Stimulated activated CD8-positive, alpha-beta memory T cell treated with anti-CD3 and anti-CD28 coated beads, Interleukin-12 subunit alpha, Interleukin-12 subunit beta, amount 100 ng/mL, for 1 hour (primary cell): ENCODE measurements at places on chromosomes 12 and 14.

- DNase-seq: no peak
Observed at GRCh38 chr12:12718853-12719252, 1.7 kb downstream of the CDKN1B start.

DNA sequence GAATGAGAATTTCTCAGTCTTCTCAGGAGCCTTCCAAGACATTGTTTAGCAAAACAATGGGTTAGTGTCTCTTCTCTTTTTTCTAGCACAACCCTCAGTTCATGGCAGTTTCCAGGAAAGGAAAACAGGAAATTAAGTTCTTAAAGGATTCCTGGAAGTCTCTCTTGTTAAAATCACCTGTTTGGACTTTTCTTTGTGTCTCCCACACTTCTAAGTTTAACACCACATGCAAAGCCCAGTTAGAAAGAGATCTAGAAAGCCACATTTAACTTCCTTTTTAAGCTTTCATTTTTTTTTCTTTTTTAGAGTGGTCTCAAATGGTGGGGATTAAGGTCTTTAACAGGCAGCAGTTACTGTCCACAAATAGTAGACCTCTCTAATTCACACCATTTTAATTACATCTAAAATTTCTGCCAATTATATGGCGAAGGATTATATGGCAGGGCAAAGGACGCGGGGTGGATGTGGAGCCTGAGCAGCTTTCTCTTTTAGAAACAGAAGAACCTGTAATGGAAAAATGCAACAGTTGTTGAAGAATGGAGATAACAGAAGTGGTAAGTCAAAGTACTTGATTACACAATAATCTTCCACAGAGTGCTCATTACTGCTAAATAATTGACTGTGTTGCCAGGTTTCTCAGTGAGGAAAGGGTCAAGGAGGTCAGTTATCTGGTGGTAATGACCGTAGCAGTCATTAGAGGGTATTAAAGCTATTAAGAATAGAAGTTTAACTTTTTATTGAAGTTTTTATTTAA lies 298.6 kb downstream of the AKAP6 start:
- DNase-seq: no peak

- DNase-seq: no peak
Observed at GRCh38 chr12:112887550-112887949, 19.2 kb upstream of the OAS1 start.

DNA sequence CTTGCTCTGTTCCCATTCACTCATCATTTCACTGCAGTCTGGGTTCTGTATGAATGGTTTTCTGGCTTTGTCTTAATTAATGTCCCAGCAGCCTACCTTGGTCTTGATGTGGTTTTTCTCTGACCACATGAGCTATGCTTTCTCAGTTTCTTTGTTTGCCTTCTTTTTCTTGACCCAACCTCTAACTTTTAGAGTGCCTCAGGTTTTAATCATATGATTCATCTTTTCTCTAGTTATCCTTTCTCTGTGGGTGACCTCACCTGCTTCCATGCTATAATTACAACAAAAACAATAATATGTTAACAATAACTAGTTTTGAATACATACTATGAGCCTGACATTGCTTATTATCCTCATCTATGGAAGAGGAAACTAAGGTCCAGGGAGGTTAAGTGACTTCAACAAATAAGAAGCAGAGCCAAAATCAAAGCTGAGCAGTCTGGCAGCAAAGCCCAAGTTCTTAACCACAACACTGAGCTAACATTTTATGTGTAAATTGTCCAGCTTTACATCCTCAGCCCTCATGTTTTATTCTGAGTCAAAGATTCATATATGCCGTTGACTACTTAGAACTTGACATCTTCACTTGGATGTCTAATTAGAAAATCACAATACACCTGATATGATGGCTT lies 4.7 kb upstream of the EPYC start:
- DNase-seq: no peak
